ENCODE measurements at places on chromosomes 3 and 15. TPM values are rescaled to one million over a fixed set of nuclear protein-coding genes. Genes with fewer than 3 reads are reported as not detected.

Gene CHRNB4
- polyA plus RNA-seq: 2.5 TPM

GRCh38 chr3:16315623-16316022, 50.6 kb downstream of the OXNAD1 start:
- DNase-seq: no peak

Gene RAB6B
- polyA plus RNA-seq: 16.3 TPM

DNA sequence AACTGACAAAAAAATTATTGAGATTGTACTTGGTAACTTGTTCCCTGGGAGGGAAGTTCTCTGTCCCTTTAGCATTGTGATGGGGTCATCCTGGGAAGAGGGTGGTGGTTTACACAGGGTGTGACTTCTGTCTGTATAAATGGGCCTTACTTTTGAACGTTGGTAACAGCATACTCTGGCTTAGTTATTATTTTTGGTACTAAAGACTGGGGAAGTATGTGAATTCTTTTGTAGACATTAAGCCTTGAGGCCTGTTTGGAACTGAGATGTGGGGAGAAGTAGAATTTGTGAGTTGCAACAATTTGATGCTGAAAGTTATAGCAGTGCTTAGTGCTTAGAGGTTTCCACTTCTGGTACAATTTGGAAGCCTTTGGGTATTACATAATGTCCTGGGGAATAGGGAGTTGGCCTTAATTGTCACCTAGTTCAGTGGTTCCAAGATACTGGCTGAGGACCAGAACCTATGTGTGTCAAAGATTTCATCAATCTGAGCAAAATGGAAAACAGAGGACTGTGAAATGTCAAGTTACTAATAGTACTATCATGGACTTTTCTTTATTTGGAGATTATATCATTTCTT, 15.9 kb downstream of the TLNRD1 start:
- no peak for DNase-seq
